Right kidney (tissue), 9 donors: ENCODE measurements at places on chromosomes 16 and 17.

DNA sequence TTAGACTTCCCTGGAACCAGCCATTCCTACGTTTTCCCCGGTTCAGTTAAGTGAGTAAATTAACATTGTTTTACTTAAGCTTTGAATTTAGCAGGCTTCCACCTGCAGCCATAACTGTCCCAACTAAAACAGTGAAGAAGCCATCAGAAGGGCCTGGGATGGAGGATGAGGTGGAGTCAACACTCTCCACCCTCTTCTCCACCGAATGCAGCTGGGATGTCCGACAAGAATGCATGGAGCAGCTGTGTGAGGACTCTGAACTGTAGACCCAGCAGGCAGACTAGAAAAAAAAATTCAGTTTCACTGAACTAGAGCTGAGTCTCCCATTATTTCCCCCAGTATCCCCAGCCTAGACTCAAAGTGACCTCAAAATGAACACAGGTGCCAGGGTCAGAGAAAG, 114.8 kb downstream of the C16orf95 start:
- DNase-seq: no peak

DNA sequence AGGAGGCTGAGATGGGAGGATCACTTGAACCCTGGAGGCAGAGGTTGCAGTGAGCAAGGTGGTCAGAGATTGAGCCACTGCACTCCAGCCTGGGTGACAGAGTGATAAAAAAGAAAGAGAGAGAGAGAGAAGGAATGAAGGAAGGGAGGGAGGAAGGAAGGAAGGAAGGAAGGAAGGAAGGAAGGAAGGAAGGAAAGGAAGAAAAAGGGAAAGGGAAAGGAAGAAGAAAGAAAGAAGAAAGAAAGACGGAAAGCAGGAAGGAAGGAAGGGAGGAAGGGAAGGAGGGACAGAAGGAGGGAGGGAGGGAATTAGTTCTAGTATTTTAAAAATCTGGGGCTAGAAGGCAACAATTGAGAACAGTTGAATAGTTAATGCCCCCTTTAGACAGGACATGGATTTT, 161.5 kb upstream of the CACNG3 start:
- DNase-seq: no peak

GRCh38 chr17:57534863-57535248, 210.2 kb downstream of the CCDC182 start:
- no peak for DNase-seq

DNA sequence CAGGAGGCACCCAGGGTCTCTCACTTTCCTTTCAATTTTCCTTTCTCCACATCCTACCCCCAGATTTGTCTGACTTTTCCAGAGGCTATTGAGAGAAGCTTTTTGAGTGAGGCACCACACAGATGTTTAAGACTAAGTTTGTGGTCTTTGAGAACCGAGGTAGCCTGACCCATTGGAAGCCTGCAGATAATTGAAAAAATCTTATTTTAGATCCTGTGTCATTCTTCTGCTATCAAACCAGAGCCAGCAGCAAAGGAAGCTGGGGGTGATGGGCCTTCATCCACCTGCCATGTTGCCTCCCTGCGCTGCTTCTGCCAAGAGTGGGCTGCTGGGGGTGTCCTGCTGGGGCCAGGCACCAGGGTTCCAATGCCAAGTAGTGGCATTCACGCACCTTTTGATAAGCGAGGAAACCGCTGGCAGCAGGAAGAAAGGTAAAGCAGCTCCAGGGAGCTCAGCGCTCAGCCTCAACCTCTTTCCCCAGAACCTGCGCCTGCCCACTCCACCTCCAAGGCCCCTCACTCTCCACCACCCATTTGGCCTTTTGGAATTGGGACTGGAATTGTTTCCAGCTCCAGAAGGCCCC, 55.6 kb downstream of the MPRIP start:
- DNase-seq: no peak

DNA sequence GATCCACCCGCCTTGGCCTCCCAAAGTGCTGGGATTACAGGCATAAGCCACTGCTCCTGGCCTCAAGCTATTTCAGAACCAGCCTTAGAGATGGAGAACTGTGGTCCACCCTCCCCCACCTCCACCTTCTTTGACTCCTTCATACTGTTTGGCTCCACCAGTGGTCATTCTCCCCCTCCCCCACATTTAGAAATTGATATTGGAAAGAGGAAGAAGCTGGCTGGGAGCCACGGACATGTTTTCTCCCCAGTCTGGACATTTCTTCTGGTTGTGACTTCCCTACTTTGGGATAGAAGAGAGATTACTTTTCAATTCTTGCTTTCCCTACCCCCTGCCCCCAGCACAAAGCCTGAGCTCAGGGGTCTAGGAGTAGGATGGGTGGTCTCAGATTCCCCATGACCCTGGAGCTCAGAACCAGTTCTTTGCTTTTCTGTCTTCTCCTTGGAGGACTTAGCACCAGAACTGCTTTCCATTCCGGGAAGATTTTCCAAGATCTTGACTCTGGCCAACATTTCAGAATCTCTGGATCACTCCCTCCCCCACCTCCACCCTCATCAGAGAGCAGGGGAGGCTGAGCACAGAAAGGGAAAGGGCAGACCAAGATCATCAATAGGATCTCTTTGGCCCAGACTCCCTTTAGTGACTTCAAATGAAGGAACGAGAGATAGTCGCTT, 16.3 kb downstream of the CAVIN1 start:
- DNase-seq: no peak

DNA sequence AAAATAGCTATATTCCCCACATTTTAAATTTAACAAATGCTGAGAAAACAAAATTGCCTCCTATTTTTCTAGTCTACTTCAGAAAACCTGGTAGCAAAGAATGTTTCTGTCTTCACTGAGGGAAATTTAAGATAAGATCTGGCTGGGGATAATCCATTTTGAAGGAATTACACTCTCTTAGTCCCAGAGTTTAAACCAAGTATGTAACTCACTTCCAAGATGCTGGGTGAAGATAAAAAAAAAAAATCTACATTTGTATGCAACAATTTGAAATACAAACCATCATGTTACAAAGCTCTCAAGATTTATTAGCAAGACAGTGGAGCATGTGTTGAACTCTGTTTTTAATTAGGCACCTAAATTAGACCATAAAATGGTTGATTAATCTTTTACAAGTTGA, 5.7 kb downstream of the HS3ST3B1 start:
- DNase-seq: no peak

DNA sequence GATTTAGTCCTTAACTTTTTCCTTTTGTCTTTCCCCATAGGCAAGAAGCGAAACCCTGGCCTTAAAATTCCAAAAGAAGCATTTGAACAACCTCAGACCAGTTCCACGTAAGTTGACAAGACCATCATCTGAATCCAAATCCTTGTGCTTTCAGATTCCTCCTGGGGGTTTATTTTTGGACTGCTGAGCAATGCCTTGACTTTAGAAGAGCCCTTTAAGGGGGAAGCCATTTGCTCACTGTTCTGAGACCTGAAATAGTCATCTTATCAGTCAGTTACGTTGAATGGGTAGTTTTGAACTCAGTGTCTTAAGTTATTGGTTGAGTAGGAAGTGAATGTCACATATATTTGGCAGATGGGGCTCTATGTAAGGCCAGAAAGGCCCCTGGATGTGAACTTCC, 91.2 kb downstream of the MAP2K6 start:
- DNase-seq: no peak

DNA sequence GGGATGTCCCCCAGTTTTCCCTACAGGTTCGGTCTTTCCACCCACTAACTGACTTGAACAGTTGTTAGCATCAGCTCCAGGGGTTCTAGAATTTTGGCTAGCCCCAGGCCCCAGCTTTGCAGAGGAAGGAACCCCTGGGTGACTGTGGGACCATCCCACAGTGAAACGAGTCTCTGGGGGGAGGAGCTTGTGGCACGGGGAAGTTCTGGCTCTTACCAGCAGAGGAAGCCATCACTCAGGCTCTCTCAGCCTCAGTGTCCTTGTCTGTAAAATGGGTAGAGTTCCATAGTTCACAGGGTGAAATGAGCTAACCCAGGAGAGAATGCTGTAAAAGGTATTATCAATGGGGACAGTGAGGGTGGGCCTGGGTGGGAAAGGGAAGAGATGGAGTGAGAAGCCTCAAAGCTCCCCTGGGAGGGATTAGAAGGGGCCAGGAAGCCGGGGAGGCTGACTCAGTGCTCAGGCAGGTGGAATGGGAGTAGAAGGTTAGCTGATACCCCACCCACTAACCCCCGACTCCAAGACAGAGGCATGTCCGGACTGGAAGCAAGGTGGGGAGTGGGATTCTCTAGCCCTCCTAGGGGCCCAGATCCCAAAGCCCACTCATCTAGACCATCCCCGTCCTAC, 30.9 kb upstream of the CDC42EP4 start:
- DNase-seq: no peak

DNA sequence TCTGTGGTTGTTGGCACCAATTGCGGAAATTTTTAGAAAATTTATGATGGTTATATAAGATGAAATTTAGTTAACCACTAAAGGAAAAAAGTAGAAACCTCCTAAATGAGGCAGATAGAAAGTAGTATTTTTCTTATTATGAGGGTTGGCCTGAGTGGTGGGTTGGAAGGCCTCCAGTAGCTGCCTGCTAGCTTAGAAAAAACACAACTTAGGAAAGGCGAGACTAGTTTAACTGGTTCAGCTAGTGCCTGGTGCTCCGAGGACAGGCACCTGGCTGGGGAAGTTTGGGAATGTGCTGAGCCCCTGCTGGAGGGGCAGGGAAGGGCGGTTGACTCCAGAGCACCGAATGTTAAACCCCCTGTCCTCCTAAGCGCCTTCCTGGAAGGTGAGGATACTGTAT, 19.9 kb downstream of the LDHD start:
- DNase-seq: no peak

- DNase-seq: no peak
Observed at GRCh38 chr16:51655249-51655648, 504.2 kb upstream of the SALL1 start.

GRCh38 chr17:60392845-60393702, 1.1 kb upstream of the USP32 start:
- DNase-seq: no peak

DNA sequence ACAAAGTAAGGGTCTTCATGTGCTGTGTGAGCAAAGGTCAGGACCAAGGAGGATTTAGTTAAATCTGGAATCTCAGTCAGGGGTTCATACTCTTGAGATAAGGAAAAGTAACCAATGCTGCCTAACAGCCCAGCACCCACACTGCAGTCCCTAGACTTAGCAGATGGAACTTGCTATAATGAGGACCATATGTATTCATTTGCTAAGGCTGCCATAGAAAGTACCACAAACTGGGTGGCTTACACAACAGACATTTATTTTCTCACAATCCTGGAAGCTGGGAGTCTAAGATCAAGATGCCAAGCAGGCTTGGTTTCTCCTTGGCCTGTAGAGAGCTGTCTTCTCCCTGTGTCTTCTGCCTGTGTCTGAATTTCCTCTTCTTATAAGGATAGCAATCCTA, 20.8 kb downstream of the ZP2 start:
- no peak for DNase-seq

GRCh38 chr17:44599298-44600175, 42.3 kb downstream of the FZD2 start:
- DNase-seq: peak; percentile 58

DNA sequence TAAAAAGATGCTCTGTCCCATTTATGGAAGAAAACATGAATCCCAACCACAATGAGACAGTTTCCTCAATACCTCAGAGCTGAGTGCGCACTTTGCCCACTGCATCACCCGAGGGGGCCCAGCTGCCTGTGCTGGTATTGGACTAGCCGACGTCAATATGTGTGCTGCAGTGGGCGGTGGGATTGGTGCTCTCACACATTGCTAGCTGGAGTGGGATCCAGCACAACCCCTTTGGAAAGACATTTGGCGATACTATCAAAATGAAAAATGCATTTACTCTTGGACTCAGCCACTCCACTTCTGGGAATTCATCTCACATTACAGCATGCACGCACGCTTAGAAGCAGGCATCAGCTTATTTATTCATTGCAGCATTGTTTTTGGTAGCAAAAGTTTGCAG, 289.2 kb upstream of the FOXF1 start:
- no peak for DNase-seq

- peak; percentile 85 for DNase-seq
Observed at GRCh38 chr17:65055708-65056638, 567 bp downstream of the GNA13 start.
